ENCODE measurements at places on chromosomes 6 and 20. TPM values are rescaled to one million over a fixed set of nuclear protein-coding genes. Genes with fewer than 3 reads are reported as not detected.

Gene GCNT2
- 2.5 TPM for total RNA-seq

Gene FHL5
- not detected for total RNA-seq

Gene PRR18
- not detected for total RNA-seq

Gene TRIM10
- total RNA-seq: 0.09 TPM

Gene MDC1
- 93.9 TPM for total RNA-seq

Gene CLPSL1
- not detected for total RNA-seq

Gene TMEM244
- not detected for total RNA-seq

Gene BACH2
- 69.2 TPM for total RNA-seq

Gene TREM2
- total RNA-seq: not detected

Gene WFDC13
- total RNA-seq: not detected

Gene OXT
- total RNA-seq: not detected

Gene ATG5
- 30.7 TPM for total RNA-seq

Gene RIPOR2
- 26.5 TPM for total RNA-seq

Gene HLA-DRA
- 14.0 TPM for total RNA-seq

Gene HBS1L
- 94.4 TPM for total RNA-seq
